ENCODE measurements at places on chromosomes 7 and 10.

- DNase-seq, result no peak
Observed at GRCh38 chr7:1054861-1055450, 10.6 kb downstream of the GPR146 start.

DNA sequence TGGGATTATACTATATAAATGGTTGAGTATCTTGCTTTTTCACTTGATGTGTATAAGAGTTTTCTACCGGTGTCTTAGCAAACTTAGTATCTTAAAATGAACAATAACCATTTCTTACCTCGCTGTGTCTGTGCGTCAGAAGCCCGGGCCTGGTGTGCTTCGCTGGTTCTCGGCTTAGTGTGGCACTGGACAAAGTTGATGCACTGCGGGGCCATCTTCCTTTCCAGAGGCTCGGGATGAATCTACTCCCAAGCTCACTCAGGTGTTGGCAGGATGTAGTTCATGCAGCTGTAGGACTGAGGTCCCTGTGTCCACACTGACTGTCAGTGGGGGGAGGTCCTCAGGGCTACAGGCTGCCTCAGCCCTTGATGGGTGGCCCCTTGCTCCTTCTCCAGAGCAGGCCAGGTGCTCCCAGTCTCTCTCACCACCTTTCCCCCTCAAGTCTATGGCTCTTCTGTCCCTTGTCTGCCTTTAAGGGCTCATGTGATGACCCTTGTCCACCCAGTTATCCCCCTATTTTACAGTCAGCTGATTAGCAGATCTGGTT lies 227.8 kb downstream of the GLRX3 start:
- no peak for DNase-seq

DNA sequence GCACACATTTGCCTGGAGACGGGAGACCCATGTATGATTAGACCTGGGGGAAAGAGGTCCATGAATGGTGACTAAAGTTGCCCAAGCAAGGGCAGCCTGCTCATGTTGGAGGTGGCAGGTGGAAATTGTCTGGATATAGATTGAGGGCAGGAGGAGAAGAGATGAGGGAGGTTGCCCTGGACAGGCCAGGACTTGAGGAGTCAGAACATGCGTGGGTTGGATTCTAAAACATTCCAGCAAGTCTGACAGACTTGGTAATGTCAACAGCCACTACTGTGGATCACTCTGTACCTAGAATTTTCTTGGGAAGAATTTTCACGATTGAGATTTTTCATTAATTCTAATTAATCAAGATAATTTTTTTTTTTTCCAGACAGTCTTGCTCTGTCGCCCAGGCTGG lies 19.1 kb upstream of the SVOPL start:
- no peak for DNase-seq

DNA sequence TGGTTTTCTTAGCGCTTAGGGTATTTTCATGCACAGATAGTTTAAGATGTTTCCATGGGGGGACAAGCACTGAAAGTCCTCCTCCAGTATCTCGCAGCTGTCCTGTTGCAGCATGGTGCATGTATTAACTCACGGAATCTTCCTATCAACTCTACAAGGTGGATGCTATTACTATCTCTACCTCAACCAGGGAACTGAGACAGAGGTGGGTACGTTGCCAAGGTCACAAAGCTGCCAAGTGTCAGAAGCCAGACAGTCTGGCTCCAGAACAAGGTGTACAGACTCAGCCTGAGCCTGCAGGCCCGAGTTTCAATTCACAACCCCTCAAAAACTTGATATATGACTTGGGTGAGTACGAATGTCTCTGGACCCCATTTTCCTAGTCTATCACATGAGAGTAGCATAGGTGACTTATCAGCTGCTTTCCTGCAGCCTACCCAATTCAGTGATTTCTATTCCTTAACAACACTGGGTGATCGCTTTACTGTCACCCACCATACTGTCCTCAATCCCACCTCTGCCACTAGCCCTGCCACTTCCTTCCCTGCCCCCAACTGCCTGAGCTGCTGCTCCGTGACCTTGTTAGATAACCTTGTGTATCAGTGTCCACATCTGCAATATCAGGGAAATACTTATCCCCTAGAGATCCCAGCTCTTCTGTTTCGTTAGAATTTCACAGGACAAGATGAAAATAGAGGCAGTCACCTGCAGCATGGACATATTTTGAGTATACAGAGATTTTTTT lies 92.1 kb downstream of the ABCC2 start:
- no peak for DNase-seq

DNA sequence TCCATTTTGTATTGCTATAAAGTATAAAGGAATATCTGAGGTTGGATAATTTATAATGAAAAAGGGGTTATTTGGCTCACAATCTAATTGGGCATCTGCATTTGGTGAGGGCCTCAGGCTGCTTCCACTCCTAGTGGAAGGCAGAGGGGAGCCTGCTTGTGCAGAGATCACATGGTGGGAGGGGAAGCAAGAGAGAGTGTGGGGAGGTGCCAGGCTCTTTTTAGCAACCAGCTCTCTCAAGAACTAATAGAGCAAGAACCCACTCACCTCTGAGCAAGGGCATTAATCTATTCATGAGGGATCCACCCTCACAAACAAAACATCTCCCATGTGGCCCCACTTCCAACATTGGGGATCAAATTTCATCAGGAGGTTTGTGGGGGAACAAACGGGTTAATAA lies 64.6 kb downstream of the OGDH start:
- DNase-seq, result no peak

Measured in NCI-H524 treated with DMSO at 0.1 percent for 48 hours (cell line).